ENCODE measurements at places on chromosomes 5 and 9. TPM values are rescaled to one million over a fixed set of nuclear protein-coding genes. Genes with fewer than 3 reads are reported as not detected.

Gene CTNNA1
- total RNA-seq, result 272 TPM

Gene DMRT3
- total RNA-seq, result not detected

- DNase-seq, result no peak
These were observed 104.8 kb downstream of the CFAP95 start for GRCh38 chr9:69925452-69925851.

DNA sequence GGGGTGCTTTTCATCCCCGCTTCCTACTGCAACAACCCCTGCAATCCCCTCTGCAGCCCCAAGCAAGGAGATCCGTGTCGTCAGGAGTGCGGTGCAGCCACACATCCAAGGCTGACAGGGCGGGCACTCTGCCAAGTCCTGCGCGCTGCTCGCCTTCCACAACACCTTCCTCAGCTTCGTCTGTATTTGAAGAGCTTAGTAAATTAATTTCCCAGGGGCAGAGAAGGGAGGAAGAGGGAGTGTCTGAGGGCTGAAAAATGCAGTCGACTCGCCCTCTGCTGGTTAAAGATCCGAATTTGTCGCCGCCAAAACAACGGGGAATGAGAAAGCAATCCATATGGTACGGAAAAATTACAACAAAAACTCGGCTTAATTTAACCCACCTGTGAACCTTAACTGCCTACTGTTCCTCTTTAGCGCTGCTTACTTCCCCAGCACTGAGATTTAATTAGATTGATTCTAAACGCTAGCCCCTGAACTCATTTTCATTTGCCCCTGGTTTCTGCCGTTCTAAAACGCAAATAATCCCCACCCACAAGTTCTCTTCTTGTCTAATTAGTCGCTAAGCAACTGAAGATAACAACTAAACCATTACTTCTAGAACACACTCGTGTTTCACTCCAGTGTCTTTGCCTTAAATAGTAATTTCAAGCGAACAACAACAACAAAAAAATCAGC is 10.9 kb upstream of the PCDHB1 start:
- DNase-seq, result no peak

DNA sequence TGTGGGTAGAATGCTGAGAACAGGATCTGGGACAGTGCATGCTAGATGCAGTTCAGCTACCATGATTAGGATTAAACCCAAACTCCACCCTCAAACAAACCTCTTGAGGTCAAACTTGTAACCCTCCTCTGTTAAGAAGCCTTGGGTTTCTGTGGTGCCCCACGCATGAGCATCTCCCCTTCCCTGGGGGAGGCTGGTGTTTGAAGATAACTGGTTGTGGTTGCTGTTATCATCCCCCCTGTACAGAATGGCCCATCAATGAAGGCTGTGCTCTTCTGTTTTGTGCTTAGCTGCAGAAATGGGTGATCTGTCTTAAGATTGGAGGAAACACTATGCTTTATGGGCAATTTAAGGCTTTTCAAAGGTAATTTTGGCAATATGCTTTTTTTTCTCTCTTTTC is 4.4 kb upstream of the DAB2IP start:
- no peak for DNase-seq

DNA sequence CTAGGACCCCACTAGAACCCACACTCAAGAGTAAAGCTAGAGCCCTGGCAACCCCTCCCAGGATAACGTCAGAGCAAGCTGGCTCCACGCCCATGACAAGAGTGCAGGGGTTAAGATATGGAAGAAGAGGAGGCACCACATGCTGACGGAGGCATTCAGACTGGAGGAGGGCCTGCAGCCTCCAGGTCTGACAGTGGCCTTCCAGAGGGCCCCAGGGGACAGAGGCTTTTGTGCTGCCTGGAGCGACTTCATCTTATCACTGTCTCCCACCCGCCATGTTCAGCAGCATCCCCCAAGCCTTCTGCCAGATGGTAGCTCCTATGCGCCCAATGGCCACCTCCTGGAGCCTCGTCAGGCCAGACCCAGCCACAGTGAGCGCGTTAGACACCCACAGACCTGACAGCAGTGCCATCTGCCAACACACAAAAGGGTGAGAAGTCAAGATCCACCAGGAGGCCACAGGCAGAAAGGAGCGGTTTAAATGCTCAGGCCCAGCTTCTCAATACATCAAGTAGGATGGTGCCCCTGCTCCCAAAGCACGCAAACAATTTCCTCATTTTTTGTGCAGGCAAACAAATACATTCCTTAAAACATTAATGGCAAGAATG is 65.8 kb downstream of the C5orf15 start:
- no peak for DNase-seq

DNA sequence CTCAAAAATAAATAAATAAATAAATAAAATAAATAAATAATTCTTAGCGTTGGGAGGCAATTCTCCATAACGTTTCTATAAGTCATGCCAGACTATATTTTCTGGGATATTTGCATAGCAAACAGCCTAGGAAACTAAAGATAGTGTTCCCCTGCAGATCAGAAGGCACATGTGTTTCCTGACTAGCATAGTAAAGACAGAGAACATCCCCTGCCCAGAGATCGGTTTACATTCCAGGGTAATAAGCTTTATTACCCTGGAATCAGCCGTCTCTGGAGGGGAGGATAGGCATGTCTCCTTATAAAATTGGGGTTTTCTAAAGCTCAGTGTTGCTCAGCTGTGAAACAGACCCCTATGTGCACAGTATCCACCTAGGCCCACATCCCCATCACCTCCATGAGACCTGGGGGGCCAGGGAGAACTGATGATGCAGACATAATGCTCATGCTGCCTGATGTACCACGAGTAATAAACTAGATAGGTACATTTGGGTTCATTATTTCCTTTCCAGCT is 36.9 kb upstream of the IFNK start:
- no peak for DNase-seq

Measured in activated T-helper 2 cell treated with anti-CD3 and anti-CD28 coated beads, Interferon-gamma antibody, Interleukin-2, Interleukin-4, amounts not matched to agents 10 μg/mL and 5 μg/mL and 100 μg/mL, durations not matched to agents 14 hours and 24 hours and 36 hours (primary cell).